ENCODE measurements at places on chromosomes 7 and 10.

- DNase-seq = peak; percentile 59
Measured at GRCh38 chr7:140060788-140061606, 1.8 kb downstream of the PARP12 start.

DNA sequence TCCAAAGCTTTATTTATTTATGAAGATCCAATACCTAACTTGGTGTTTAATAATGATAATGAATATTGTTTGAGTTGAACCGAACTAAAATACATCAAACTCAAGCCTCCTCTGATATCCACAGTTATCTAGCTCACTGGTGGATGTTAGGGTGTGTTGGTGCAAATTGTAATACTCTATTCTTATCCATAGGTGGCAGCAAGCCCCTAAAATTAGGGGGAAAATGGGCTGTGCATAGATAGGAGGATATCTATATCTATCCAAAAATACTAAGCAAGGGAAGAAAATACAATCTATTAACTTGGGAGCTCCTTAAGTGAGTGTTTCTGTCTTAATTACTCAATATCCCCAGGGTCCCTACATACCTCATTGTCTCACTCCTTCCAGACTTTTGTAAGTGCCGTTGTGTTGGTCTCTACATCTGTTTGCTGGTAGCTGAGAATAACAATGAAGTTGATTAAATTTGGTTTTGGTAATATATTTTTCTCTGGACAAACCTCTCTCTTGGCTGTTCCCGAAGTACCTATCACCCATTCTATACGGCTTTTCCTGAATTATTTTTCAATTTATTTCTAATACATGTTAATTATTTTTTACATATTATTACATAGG is 55.0 kb upstream of the VWDE start:
- peak; percentile 43 for DNase-seq

- DNase-seq = no peak
Measured at GRCh38 chr10:14294347-14295059, 36.2 kb downstream of the FRMD4A start.

- DNase-seq = no peak
Measured at GRCh38 chr7:66771795-66772194, 31.3 kb downstream of the RABGEF1 start.

DNA sequence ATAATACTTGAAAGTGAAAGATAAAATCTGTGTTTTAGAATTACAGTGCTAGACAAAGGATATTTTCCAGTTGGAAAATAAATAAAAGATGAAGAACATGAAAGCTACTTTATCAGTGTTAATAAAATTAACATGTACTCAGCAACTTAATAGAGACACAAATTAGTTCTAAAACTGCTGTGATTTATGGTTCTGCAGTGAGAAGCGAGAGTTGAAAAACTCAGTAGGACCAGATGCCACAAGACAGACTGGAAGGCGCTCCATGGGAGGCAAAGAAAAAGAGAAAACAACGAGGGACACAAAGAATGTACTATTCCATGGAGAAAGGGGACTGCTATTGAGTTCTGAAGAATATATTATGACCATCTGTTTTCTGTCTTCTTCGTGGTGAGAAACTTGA is 590.4 kb downstream of the PHTF2 start:
- DNase-seq = no peak

DNA sequence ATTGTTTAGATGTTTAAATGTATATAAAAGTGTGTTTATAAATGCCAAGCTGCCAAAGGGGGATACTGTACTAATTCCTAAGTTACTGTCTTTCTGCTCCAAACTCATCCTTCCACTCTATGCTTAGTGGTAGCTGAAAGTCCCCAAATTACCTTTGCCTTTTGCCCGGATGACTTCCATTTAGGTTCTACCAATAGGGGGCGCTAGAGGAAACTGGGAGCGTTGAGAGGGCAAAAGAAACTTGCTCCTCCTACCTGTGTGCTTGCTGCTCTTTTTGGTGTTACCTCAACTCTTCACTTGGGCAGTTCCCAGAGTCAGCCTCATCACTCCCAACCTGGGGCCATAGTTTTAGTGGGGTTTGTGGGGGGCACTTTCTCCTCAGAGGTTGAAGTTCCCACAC is 5.9 kb upstream of the OR2A25 start:
- DNase-seq = no peak

GRCh38 chr7:82593780-82594179 is 150.2 kb upstream of the CACNA2D1 start:
- no peak for DNase-seq

DNA sequence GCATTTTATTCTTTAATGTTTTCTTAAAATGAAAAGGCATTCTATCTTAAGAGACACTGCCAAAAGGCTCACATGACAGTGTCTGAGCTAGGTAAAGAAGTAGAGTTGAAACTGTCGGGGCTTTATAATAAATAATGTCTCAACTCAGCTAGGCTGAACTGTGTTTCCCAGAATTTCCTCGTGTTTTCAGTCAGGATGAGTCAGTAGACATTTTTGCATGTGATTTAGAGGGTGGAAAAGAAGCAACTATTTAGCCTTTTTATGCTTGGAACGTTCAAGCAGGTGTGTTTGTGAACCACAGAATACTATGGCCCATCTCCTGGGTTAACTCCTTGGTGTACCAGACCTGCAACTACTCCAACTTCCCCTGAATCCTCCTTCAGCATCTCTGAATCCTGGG is 23.4 kb upstream of the LIPA start:
- peak; percentile 72 for DNase-seq

GRCh38 chr7:98276241-98276761 is 5.2 kb upstream of the BRI3 start:
- peak; percentile 91 for DNase-seq

- DNase-seq = peak; percentile 77
Measured at GRCh38 chr7:79199961-79200360, 253.5 kb downstream of the MAGI2 start.

DNA sequence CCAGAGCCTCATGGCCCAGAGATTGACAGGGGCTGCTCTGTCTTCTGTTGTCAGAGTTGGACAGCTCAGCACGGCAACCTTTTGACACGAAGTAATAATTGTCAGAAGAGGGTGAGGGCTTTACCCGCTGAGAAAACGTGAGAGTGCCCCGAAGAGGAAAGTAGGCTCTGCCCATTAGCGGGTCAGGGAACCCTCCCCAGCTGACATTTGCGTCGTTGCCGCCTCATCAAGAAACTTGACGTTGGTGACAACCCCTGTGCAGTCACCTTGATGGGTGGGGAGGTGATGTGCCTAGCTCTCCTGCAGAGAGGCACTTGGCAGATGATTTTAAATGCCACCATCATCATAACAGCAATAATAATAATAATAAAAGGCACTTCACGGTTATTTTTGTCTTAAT is 202.1 kb downstream of the USP6NL start:
- no peak for DNase-seq

- no peak for DNase-seq
Measured at GRCh38 chr7:35319606-35320005, 65.7 kb upstream of the TBX20 start.

- DNase-seq = no peak
Measured at GRCh38 chr7:50530766-50531165, 34.4 kb downstream of the DDC start.

DNA sequence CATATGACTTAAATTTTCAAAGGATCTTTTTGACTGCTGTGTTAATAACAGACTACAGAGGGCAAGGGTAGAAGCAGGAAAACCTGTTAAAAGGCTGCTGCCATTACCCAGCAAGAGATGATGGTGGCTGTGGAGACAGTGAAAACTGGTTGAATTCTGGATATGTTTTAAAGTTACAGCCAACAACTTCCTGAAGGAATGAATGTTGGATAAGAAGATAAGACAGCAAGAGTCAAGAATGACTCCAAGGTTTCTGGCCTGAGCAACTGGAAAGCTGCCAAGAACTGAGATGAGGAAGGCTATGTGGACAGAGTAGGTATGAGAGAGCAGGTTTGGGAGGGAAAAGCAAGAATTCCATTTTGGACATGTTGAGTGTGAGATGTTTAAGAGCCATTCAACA is 19.1 kb downstream of the CNOT4 start:
- peak; percentile 44 for DNase-seq

- DNase-seq = peak; percentile 74
Measured at GRCh38 chr7:5429253-5429856, 5.7 kb upstream of the TNRC18 start.

DNA sequence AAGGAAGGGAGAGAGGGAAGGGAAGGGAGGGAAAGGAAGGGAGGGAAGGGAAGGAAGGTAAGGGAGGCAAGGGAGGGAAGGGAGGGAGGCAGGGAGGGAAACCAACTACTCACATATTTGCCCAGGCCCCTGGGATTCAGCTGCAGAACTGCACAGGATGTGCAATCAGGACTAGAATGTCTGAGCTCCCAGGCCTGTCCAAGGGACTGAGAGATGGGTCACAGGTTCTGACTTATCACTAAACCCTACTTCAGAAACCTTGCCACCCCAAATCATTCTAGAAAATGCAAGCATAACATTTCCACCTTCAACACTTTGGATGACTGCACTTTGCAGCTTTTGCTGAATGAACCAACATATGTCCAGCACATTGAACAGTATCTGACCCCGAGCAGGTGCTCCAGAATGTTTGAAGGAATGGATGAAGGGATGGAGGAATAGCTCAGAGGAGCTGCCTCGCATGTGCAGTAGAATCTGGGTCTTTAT is 245.3 kb downstream of the KCNMA1 start:
- peak; percentile 24 for DNase-seq

- peak; percentile 32 for DNase-seq
Measured at GRCh38 chr7:28316489-28316888, 95.8 kb upstream of the CREB5 start.

DNA sequence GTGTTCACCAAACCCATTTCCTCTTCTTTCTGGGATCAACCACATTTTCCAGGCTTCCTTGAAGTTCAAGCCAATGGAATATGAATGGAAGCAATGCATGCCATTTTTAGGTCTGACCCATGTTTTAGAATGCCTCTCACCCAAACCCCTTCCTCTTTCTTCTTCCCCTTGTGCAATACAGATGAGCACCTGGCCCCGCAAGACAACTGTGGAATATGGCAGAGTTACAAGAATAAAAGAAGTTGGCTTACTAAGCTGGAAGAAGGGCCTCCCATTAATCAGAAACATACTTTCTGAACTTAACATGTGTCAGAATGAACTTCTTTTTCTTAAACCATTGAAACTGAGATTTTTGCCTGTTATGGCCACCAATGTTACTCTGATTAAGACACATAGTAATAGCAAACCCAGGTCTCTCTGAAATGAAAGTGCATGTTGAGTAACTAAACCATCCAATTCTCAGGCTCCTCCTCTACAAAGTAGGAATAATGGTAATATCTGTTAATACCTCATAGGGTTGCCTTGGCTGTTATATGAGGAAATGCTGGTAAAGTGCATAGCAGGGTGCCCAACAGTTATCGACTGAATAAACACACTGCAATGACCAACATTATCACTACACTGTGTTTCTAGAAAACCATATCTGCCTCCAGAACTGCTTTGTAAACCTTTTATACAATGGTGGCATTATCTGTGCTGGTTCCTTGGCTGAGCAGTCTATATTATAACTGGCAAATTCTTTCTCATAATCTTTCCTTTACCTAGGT is 382.2 kb upstream of the NRP1 start:
- DNase-seq = no peak

GRCh38 chr7:5396542-5396941 is 27.1 kb downstream of the TNRC18 start:
- no peak for DNase-seq

DNA sequence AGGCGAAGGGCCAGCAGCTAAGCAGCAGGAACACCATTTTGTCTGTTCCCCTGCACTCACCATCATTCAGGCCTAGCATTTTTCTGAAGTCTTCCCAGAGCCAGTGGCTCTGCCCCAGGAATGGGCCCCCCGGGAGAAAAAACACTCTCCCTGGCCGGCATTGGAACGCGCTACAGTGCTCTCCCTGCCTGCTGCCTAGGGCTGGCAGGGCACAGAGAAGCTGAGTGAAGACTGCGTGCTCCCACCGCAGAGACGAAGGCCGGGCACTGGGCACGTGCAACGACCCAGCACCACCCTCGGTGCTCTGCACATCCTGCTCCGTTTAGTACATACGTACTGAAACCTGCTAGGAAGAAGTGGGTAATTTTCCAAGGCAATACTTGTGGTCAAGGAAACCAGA is 34.4 kb downstream of the HSPA12A start:
- DNase-seq = no peak

DNA sequence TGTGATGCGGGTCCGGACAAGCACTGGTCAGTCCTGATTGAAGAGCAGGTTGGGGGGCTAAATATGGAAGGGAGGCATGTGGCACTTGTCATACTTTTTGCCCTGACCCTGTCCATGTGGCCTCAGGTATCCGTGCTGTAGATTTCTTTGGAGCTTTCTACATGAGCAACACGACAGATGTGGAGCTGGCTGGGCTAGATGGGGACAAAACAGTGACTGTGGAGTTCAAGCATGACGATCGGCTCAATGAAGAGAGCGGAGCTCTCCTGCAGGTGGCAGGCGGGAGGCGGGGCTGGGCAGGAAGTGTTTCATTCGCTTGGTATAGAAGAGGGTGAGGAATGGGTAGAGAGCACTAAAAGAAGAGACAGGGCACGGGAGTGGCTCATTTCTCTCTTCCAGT is 13.0 kb upstream of the CHCHD1 start:
- no peak for DNase-seq

GRCh38 chr7:50416527-50417182 is 33.5 kb downstream of the FIGNL1 start:
- DNase-seq = no peak

DNA sequence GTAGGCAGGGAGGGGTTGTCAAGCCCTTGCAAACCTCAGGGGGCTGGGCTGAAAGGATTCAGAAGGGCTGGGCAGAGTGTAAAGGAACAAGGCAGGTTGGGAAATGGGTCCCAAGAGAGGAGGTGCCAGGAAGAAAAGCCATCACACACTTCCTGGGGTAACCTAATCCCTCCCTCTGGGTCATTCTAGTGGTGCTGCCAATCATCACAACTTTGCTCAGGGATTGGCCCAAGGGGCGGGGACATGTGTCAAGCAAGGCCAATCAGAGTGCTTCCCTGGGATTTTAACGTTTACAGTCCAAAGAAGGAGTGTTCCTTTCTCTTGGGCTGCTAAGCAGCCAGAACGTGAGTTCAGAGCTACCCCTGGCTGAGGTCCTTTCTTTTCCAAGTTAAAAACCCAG is 57.1 kb upstream of the NPTX2 start:
- DNase-seq = no peak

- peak; percentile 96 for DNase-seq
Measured at GRCh38 chr10:24456322-24456721, 247.4 kb downstream of the KIAA1217 start.

- DNase-seq = no peak
Measured at GRCh38 chr7:158541346-158542010, 46.1 kb downstream of the PTPRN2 start.

GRCh38 chr7:69438584-69439412 is 159.5 kb upstream of the AUTS2 start:
- no peak for DNase-seq

- DNase-seq = peak; percentile 87
Measured at GRCh38 chr7:98280791-98281756, at the start of gene BRI3. Gene BRI3, plus strand, starts transcription at chr7:98281686. Its CDS starts 110 bp downstream, at chr7:98281796.

GRCh38 chr7:91079487-91079886 is 184.7 kb upstream of the FZD1 start:
- DNase-seq = peak; percentile 76

DNA sequence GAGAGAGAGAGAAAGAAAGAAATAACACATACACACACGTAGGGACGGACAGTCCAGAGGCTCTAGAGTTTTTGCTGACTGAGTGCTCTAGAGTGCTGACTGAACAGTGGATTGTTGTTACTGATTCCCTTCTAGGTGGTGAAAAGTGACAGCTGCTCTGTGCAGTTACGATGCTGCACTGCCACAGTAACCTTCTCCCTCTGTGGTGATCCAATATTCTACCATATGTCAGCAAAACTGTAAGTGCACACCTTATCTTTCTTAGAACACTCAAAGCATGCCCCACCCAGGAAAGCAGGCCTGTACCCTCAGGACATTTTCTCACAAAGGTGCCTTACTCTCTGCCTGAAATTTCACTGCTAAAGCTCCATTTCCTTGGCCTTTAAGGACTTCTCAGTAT is 1023.5 kb downstream of the TYW1 start:
- DNase-seq = no peak

- peak; percentile 11 for DNase-seq
Measured at GRCh38 chr10:97023401-97024167, 162.2 kb downstream of the SLIT1 start.

All from iris pigment epithelial cell (primary cell).